Renal pelvis (tissue), 12 donors: ENCODE measurements at places on chromosomes 2 and 18. TPM values are rescaled to one million over a fixed set of nuclear protein-coding genes. Genes with fewer than 3 reads are reported as not detected.

The CNRIP1 gene
- polyA plus RNA-seq: 16.7 TPM

The TXNDC2 gene
- polyA plus RNA-seq: 0.07 TPM

The EVX2 gene
- not detected for polyA plus RNA-seq

The GNLY gene
- polyA plus RNA-seq: 1.8 TPM

The SERPINB4 gene
- not detected for polyA plus RNA-seq

The SLC40A1 gene
- 121 TPM for polyA plus RNA-seq

The FEV gene
- polyA plus RNA-seq: not detected

The PID1 gene
- polyA plus RNA-seq: 4.3 TPM

The PRSS56 gene
- 0.13 TPM for polyA plus RNA-seq

The POMC gene
- polyA plus RNA-seq: 17.6 TPM

The PIEZO2 gene
- 15.3 TPM for polyA plus RNA-seq

The SLC19A3 gene
- polyA plus RNA-seq: 7.4 TPM

The ASXL3 gene
- 7.9 TPM for polyA plus RNA-seq

The RAPGEF4 gene
- 10.2 TPM for polyA plus RNA-seq

The ONECUT2 gene
- 0.09 TPM for polyA plus RNA-seq

The STARD6 gene
- polyA plus RNA-seq: 0.27 TPM

The CLEC4F gene
- 0.06 TPM for polyA plus RNA-seq

The NLRC4 gene
- 1.2 TPM for polyA plus RNA-seq

The RBMS1 gene
- 148 TPM for polyA plus RNA-seq

The KCNE4 gene
- polyA plus RNA-seq: 15.3 TPM

The PROM2 gene
- 46.1 TPM for polyA plus RNA-seq

The TDRD15 gene
- not detected for polyA plus RNA-seq

The ARMC9 gene
- polyA plus RNA-seq: 27.4 TPM

The SRD5A2 gene
- polyA plus RNA-seq: 0.06 TPM

The ADD2 gene
- 7.6 TPM for polyA plus RNA-seq

The VIT gene
- not detected for polyA plus RNA-seq

The IL37 gene
- not detected for polyA plus RNA-seq

The TMEM247 gene
- not detected for polyA plus RNA-seq

The TUBB8B gene
- polyA plus RNA-seq: 1.7 TPM

The NCKAP1 gene
- 113 TPM for polyA plus RNA-seq

The LAMA1 gene
- 106 TPM for polyA plus RNA-seq

The KYNU gene
- polyA plus RNA-seq: 6.2 TPM

The HAAO gene
- polyA plus RNA-seq: 53.6 TPM

The FSIP2 gene
- polyA plus RNA-seq: 2.4 TPM

The TMEM178A gene
- 116 TPM for polyA plus RNA-seq

The TTC31 gene
- polyA plus RNA-seq: 34.1 TPM

The AP1S3 gene
- polyA plus RNA-seq: 11.1 TPM

The RTP5 gene
- not detected for polyA plus RNA-seq

The EMILIN1 gene
- polyA plus RNA-seq: 70.9 TPM

The KCTD1 gene
- polyA plus RNA-seq: 66.6 TPM

The FRZB gene
- 11.5 TPM for polyA plus RNA-seq

The SKOR2 gene
- not detected for polyA plus RNA-seq

The ATOH8 gene
- 15.6 TPM for polyA plus RNA-seq

The LRATD1 gene
- polyA plus RNA-seq: 19.3 TPM

The FKBP1B gene
- polyA plus RNA-seq: 10.4 TPM

The NEB gene
- polyA plus RNA-seq: 23.5 TPM

The MAP2 gene
- 28.4 TPM for polyA plus RNA-seq

The UNC80 gene
- polyA plus RNA-seq: 2.6 TPM

The TRIB2 gene
- polyA plus RNA-seq: 192 TPM
